Left lung (tissue), 14 donors: ENCODE measurements at places on chromosomes 3 and 15.

DNA sequence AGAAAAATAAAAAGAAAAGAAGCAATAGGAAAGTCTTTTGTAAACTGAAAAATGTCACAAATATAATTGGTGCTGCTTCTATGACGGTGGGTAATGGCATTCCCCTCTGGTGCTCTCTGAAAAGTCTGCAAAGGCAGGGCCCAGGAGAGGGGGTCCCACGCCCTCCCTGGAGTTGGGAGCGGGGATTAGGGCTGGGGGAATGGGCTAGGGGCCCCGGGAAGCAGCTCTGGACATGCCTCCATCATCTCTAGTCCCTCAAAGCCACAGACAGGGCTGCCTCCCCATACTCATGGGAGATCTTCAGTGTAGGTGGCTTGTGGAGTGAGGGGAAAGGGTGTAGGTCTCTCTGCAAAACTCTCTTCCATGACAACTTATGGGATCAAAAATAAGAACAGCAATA, 7.8 kb upstream of the RHCG start:
- H3K36me3 ChIP-seq = no peaks in the 10 kb centered on the region
- H3K4me1 ChIP-seq = no peaks in the 10 kb centered on the region
- no peaks in the 10 kb centered on the region for H3K27me3 ChIP-seq
- H3K4me3 ChIP-seq = no peak overlapping the region

- H3K36me3 ChIP-seq = peaks cover 30% of the 10 kb centered on the region
- no peak for DNase-seq
- H3K4me3 ChIP-seq = no peak overlapping the region
- H3K27ac ChIP-seq = no peak overlapping the region
- H3K4me1 ChIP-seq = no peaks in the 10 kb centered on the region
- H3K27me3 ChIP-seq = no peaks in the 10 kb centered on the region
These were observed 25.0 kb downstream of the LRRC58 start for GRCh38 chr3:120324190-120324589.

- DNase-seq = no peak
- H3K4me1 ChIP-seq = peaks cover 9% of the 10 kb centered on the region
- no peak overlapping the region for H3K27ac ChIP-seq
- peaks cover 13% of the 10 kb centered on the region for H3K36me3 ChIP-seq
- no peaks in the 10 kb centered on the region for H3K27me3 ChIP-seq
These were observed 22.2 kb downstream of the CCRL2 start for GRCh38 chr3:46429250-46429649.

DNA sequence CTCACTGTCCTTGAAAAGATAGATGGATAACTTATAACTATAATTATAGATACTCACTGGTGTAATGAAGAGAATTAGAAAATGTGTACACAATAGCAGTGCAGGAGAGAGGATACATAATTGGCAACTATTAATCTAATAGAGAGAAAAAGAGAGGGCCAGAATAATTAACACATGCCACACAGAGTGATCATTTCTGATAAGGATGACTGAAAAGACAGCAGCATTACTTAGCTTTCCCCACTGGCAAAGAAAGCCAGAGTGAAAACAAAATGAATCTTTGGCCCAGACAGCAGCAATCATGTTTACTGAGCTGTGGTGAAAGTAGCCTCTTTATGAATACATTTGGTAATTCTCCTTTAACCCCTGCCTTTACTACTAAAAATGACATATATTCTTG, 493.3 kb upstream of the ROBO1 start:
- no peak for DNase-seq
- no peak overlapping the region for H3K4me3 ChIP-seq
- H3K27ac ChIP-seq = no peak overlapping the region
- no peaks in the 10 kb centered on the region for H3K27me3 ChIP-seq
- H3K4me1 ChIP-seq = no peaks in the 10 kb centered on the region
- H3K36me3 ChIP-seq = no peaks in the 10 kb centered on the region

GRCh38 chr3:180875124-180875698, 37.3 kb upstream of the FXR1 start:
- no peaks in the 10 kb centered on the region for H3K36me3 ChIP-seq
- no peak for DNase-seq
- no peaks in the 10 kb centered on the region for H3K4me1 ChIP-seq
- H3K27me3 ChIP-seq = peaks cover 10% of the 10 kb centered on the region
- H3K4me3 ChIP-seq = no peak overlapping the region
- H3K27ac ChIP-seq = no peak overlapping the region

- H3K4me1 ChIP-seq = no peaks in the 10 kb centered on the region
- no peak for DNase-seq
- H3K27me3 ChIP-seq = no peaks in the 10 kb centered on the region
- H3K4me3 ChIP-seq = no peak overlapping the region
- no peaks in the 10 kb centered on the region for H3K36me3 ChIP-seq
These were observed 345.6 kb downstream of the FEZF2 start for GRCh38 chr3:62027796-62028195.

GRCh38 chr3:161793194-161793930, 296.8 kb downstream of the OTOL1 start:
- no peaks in the 10 kb centered on the region for H3K27me3 ChIP-seq
- H3K27ac ChIP-seq = no peak overlapping the region
- DNase-seq = no peak
- no peak overlapping the region for H3K4me3 ChIP-seq

DNA sequence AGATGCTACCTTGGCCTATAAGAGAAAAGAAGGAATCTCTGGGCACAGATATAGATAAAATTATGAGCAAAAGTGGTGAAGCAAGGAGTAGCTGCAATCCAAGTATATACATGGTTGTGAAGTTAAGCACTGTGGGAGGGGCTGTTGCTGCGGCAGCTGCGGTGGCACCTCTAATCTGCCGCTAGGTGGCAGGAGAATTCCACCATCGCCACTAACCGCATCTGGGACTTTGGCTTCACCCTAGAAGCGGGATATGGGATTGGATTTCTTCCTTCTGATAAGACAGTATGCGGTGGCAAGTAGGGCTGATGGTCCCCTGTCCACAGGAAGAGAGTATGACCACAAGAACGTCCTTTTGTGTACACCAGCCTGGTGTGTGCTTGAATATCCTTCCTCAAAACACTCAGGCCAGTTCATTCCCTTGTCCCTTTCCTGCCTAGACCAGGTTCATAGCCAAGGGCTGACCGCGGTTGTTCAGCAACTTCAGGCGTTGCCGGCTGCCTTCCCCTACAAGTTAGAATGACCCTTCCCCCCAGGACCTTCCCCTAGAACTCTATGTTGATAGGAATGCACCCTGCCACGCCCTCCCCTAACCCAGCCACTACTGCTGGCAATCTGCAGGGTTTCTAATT, 5.1 kb downstream of the MAGEL2 start:
- no peak overlapping the region for H3K27ac ChIP-seq
- no peaks in the 10 kb centered on the region for H3K36me3 ChIP-seq
- no peak overlapping the region for H3K4me3 ChIP-seq
- peaks cover 23% of the 10 kb centered on the region for H3K27me3 ChIP-seq
- DNase-seq = no peak

DNA sequence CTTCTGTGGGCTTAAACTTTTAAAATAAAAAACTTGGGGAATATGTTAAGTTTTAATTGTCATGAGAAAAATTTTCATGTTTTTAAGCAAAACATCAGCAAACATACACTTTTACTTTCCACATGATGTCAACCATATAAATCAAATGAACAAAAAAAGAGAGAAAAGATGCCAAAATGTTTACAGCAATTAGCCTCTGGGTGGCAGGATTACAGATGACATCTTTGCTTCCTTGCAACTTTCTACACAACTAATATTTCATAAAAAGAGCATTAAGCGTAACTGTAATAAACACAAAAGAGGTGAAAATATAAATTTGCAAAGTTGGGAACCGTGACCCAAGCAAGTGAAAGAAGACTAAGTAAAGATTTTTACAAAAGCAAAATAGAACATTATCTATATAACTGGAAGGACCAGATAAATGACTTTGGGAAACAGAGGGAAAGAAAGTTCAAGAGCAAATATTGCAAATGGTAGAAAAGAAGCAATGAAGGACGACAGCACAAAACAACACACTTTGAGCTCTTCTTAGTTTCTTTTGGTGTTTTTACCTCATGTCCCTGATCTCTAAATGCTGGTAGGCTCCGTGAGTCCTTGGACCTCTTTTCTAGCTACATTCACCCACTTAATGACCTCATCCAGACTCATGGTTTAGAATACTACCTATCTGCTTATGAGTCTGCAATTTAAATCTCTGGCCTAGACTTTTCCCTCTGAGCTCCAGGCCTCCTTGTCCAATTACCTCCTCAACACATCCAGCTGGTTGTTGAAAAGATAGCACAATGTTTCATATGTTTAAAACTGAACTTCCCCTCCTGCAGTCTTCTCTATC, 9.4 kb downstream of the TP53BP1 start:
- H3K36me3 ChIP-seq = no peaks in the 10 kb centered on the region
- no peaks in the 10 kb centered on the region for H3K27me3 ChIP-seq
- no peaks in the 10 kb centered on the region for H3K4me1 ChIP-seq
- no peak overlapping the region for H3K4me3 ChIP-seq
- no peak overlapping the region for H3K27ac ChIP-seq
